DMS79 (cell line): ENCODE measurements at places on chromosomes 12 and 14.

DNA sequence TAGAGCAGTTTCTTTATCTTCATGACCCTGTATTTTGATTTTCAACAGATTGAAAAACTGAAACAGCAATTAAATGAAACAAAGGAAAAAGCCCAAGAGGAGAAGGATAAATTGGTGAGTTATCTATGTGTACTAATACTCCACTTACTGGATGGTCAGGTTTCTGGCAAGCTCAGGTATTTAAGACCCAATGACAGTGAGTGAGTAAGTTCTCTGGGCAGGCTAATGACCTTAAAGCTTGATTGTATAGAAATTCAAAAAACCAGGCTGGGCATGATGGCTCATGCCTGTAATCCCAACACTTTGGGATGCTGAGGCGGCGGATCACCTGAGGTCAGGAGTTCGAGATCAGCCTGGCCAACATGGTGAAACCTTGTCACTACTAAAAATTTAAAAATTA lies 10.0 kb downstream of the BBOF1 start:
- DNase-seq: no peak

DNA sequence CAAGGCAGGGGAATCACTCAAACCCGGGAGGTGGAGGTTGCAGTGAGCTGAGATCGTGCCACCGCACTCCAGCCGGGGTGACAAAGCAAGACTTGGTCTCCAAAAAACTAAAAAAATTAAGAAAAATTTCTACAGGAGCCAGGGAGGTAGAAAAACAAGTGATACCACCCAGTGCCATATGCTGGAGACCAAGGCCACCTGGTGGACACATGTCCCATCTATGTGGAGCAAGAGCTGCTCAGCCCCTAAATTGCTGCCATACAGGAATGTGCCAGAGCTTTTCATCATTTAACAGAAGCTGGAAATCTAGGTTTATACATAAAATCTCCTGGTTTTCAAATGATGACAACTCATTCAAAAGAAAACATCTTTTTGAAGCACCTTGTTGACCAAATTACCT lies 61.4 kb upstream of the ELK3 start:
- DNase-seq: no peak

GRCh38 chr14:81157431-81157830 lies 63.3 kb downstream of the GTF2A1 start:
- DNase-seq: no peak

DNA sequence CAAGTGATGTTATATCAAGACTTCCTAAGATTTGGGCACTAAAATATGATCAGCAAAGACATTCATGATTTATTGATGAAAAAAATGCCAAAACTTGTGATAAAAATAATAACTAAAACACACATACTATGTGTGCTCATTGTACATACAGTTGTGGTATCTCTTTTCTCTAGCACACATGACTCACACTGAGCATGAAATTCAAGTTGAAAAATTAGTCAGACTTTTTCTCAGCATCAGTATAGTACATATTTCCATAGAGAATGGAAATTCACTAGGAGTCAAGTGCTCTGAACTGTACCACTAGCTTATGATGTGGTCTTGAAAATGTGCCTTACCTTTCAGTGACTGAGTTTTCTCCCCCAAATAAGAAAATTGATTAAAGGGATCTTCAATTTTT lies 471.8 kb upstream of the FLRT2 start:
- DNase-seq: no peak

- no peak for DNase-seq
Observed at GRCh38 chr14:83883732-83884131, 1646.2 kb upstream of the FLRT2 start.

DNA sequence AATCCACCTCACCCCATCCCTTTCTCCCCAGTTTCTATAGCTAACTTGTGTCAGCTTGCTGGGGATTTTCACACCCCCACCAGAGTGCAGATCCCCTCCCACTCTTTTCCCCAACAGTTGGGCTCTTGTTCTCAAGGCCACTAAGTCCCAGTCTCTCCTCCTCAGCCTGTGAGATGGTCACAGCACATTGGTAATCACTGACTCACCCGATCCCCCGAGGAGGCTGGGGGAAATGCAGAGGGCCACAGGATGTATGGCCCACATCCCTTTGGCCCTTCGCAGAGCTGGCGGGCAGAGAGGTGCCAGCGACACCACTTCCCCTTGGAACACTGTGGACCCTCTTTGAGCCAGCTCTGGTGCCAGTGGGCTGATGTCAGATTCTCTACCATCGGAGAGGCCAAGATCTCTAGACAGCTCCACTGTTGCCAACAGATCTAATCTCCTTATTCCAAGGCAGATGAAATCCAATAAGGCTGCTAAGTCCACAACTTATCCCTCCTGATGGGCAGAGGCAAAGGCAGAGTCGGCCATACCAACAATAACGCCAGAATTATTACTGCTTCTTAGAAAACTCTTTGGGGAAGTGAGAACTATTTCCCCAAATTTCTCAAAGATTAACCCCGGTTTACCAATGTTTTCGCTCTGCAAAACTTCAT lies 1.6 kb downstream of the FMNL3 start:
- DNase-seq: no peak

GRCh38 chr12:91506452-91506851 lies 323.8 kb upstream of the DCN start:
- no peak for DNase-seq

- no peak for DNase-seq
Observed at GRCh38 chr14:79690960-79691359, 520.3 kb downstream of the DIO2 start.

- peak; percentile 99 for DNase-seq
Observed at GRCh38 chr14:29584992-29585391, 342.7 kb downstream of the PRKD1 start.

- DNase-seq: no peak
Observed at GRCh38 chr14:54676812-54677708, 110.1 kb downstream of the SAMD4A start.

DNA sequence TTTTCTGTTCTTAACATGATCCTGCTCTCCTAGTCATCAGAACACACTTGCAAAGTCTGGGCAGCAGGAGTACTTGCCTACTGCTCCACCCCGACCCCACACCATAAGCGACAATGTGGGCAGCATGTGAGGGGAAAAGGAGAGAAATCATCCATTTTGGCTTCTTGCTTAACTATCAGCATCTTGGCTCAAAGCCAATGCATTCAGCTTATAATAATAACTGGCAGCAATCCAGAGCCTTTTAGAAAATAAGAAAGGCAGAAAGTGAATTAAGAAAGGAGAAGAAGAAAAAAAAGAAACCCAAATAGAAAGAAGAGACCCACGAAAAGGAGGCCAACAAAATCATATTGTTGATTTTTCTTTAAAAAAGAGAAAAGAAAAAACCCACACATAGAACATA lies 930.8 kb downstream of the BCL11B start:
- DNase-seq: peak; percentile 43

DNA sequence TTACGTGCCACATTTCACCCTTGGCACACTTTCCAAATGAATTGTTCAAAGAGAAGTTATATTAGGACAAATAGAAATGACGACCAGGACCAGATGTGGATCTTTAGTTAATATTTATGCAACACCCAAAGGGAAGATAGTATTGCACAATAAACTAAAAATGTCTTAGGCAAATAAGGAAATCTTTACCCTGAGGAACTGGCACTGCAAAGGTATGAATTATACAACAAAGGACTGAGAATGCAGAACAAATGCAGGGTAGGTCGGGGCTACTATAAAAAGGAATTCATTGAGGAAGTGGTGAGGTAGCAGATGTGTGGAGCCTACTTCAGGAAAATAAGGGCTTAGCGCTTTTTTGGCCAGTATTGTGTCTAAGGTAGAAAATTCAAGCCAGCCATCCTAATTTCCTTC lies 3.9 kb upstream of the TMTC2 start:
- no peak for DNase-seq

DNA sequence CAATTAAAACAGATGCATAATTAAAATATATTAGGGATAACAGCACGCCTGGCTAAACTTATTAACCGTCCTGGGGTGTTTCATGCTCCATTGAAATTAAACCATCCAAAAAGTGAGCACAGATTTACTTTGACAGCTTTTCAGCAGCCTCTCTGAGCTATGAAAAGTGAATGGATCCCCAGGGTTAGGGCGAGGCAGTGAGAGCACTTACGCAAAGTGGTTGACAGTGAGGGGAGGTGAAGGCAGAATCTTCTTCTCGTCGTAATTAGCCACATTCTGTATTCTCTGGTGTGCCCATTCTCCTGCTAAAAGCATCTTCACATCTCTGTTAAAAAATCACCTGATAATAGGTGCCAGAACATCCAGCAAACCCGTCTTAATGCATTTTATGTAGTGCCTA lies 1.9 kb downstream of the TMTC2 start:
- no peak for DNase-seq

DNA sequence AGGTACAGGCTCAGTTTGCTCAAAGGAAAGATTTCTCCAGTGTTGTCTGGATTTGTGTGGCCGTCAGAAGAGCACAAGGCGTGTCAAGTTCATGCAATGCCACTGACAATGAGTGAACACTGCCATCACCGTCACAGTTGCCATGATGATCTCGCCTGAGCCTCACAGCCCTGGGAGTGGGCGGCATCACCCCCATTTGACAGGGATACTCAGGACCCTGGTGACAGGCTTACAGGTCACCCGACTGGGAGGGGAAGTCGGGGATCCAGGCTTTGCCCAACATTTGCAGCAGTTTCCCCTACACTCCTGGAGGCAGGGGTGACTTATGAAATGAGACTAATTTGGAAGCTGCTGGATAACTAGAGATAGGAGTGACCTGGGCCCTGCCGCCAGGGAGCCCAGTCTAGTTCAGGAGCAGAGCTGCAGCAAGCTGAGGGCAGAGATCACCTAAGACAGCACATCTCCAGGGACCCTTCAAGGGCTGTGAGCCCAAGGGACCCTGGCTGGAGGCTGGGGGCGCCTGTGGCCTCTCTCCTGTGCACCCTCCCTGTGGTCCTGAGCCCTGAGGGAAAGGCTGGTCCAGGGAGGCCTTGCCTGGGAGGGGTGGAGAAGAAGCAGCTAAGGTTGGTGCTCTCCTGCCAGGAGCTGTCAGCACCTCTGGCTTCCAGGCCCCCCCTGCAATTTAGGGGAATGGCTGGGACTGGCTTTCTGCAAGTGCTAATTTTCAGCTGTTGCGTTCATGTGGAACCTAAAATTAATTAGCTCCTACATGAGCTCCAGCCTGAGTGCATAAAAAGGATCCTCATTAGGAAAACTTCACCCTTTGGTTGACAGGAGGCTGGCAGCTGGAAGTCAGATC lies 32.4 kb upstream of the BEGAIN start:
- no peak for DNase-seq

DNA sequence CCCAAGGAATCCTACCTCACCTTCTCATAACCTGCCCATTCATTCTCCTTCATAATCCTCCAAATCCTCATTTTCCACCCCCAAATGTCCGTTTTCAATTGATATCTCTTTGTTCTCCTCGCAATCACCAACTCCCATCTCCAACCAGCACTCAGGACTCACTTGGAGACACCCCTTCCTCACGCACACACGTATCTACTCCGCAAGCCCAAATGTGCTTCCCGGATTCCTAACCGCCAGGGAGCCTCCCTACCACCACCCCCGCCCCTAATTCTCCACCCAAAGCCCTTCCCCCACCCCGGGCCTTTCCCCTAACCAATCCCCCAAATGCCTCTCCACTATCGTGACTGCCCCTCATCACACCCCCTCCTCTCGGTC lies 304 bp downstream of the KCTD10 start:
- no peak for DNase-seq

GRCh38 chr14:56490379-56490778 lies 89.2 kb upstream of the TMEM260 start:
- DNase-seq: peak; percentile 26

- DNase-seq: no peak
Observed at GRCh38 chr12:93657071-93657470, 20.1 kb upstream of the CRADD start.
